GM12892 (cell line): ENCODE measurements at places on chromosomes 2 and 18.

GRCh38 chr2:122167515-122167914, 412.1 kb downstream of the TSN start:
- no peak for DNase-seq

- no peak for DNase-seq
Observed at GRCh38 chr2:183389546-183390080, 265.4 kb downstream of the NUP35 start.

DNA sequence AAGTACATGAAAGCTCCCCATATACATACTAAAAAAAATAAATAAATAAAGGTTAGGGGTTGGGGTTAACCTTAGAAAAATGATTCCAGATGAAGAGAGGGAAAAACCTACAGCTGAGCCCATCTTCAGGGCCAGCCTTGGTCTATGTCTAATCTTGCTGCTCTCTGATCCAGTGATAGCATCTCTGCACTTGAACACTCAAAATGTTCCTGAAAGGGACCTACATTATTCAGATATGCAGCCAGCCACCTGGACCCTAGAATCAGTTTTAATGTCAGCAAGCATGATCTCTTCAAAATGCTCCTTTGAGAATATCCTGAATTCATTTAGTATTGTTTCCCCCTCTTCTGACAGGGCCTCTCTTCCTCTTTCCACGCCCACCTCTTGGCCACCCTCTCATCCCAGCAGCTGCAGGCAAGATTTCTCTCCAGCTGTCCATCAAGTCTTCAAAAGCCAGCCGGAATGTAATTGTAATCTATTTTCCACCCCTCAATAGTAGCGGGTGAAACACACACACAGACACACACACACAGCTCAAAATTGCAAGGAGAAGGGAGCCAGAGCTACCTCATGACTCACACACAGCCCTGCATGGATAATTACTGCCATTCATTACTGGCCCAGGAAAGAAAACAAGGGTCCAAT, 135.5 kb downstream of the MYO3B start:
- DNase-seq = no peak

GRCh38 chr18:44916429-44917207, 235.9 kb downstream of the SETBP1 start:
- no peak for DNase-seq
